ENCODE measurements at places on chromosomes 7 and 10. TPM values are rescaled to one million over a fixed set of nuclear protein-coding genes. Genes with fewer than 3 reads are reported as not detected.

- H3K4me1 ChIP-seq: no peaks in the 10 kb centered on the region
- no peak overlapping the region for H3K27ac ChIP-seq
- H3K36me3 ChIP-seq: no peaks in the 10 kb centered on the region
- no peaks in the 10 kb centered on the region for H3K27me3 ChIP-seq
Observed at GRCh38 chr10:78957471-78958039, 111.2 kb upstream of the ZMIZ1 start.

- no peaks in the 10 kb centered on the region for H3K36me3 ChIP-seq
- peaks cover 31% of the 10 kb centered on the region for H3K4me1 ChIP-seq
- no peak overlapping the region for H3K4me3 ChIP-seq
- DNase-seq: no peak
Observed at GRCh38 chr10:31749301-31749700, 179.3 kb downstream of the ARHGAP12 start.

DNA sequence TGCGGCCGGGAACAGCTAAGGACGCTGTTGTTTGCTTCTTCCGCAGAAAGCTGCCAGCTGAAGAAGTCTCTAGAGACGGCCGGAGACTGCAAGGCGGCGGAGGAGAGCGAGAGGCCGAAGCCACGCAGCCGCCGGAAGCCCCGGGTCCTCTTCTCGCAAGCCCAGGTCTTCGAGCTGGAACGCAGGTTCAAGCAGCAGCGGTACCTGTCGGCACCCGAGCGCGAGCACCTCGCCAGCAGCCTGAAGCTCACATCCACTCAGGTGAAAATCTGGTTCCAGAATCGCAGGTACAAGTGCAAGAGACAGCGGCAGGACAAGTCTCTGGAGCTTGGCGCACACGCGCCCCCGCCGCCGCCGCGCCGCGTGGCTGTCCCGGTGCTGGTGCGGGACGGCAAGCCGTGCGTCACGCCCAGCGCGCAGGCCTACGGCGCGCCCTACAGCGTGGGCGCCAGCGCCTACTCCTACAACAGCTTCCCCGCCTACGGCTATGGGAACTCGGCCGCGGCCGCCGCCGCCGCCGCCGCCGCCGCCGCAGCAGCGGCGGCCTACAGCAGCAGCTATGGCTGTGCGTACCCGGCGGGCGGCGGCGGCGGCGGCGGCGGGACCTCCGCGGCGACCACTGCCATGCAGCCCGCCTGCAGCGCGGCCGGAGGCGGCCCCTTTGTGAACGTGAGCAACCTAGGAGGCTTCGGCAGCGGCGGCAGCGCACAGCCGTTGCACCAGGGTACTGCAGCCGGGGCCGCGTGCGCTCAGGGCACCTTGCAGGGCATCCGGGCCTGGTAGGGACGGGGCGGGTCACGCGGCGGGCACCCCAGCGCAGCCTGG, 2.4 kb downstream of the NKX2-3 start:
- H3K4me1 ChIP-seq: peaks cover 38% of the 10 kb centered on the region
- H3K36me3 ChIP-seq: peaks cover 3% of the 10 kb centered on the region
- no peak overlapping the region for H3K27ac ChIP-seq

DNA sequence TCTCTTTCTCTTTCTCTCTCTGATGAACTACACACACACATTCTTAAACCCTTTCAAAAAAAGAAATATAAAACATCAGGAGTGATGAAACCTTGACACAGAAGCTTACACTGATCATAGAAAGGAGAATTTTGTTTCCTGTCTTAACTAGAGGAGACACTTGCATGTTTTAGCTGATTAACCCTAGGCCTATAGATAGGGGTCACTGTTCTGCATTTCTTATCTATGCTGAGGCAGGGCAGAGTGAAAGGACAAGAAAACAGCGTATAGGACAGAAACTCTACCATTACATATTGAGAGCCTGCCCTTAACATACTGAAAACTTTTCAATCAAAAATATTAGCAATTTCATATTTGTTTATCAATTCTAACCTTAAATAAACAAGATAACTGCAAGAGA, 680.6 kb upstream of the MBL2 start:
- no peaks in the 10 kb centered on the region for H3K4me1 ChIP-seq
- no peaks in the 10 kb centered on the region for H3K36me3 ChIP-seq
- no peak overlapping the region for H3K4me3 ChIP-seq

The EPHB6 gene
- total RNA-seq: 10.9 TPM

The HMX3 gene
- 2.0 TPM for total RNA-seq
